ENCODE measurements at places on chromosomes 5 and 9.

GRCh38 chr9:22033012-22033630 lies 24.0 kb upstream of the CDKN2B start:
- no peak for DNase-seq

DNA sequence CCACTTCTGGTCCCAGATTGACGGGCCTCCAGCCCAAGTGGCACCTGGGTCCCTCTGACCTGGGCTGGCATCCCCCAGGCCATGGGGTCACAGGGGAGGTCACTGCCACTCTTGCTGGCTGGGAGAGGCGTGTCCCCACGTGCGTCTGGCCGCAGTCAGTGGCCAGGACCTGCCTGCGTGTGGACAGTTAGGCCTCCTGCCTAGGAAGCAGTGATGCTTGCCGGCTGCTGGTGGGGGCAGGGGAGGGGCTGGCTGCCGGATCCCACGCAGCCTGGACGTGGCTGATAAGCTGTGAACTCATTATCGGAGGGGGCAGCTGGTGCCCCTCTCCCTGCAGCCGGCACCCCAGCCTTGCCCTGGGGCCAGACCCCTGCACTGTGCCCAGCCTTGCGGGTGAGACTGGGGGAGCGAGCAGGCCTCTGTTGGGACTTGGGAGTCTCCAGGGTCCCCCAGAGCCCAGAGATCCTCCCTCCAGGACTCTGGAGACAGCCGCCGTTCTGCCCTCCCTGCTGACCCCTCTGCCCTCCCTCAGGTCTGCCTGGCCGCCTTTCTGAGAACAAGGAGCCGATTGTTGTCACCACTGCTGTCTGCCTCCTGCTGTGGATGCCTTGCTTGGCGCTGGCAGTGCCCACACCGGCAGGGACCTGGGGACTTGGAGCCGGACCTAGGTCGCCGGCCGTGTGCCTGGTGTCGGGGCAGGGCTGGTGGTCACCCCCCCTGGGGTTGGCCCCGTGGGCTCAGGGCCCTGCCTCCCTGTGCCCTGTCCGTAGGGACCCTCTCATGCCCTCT lies 12.3 kb downstream of the RXRA start:
- DNase-seq, result no peak

DNA sequence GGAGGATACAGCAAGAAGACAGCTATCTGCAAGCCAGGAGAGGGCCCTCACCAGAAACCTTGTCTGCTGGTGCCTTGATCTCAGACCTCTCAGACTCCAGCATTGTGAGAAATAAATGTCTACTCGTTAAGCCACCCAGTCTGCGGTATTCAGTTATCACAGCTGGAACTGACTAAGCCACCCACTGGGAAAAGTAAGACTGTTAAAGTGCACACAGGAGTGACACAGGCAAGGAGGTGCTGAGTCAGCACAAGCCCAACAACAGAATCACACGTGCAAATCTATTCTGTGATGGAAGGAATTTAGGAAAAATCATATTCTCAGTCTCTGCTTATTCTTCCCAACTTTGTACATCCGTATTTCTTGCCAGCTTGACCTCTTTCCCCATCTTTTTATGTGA lies 200.0 kb downstream of the NR2F1-AS1 start:
- DNase-seq, result no peak

- DNase-seq, result no peak
These were observed 42.6 kb downstream of the NACC2 start for GRCh38 chr9:136052472-136052880.

GRCh38 chr9:89388084-89388867 lies 70.0 kb downstream of the SECISBP2 start:
- no peak for DNase-seq

GRCh38 chr5:134028496-134028895 lies 23.7 kb upstream of the VDAC1 start:
- DNase-seq, result no peak
